ENCODE measurements at places on chromosomes 12 and 14.

GRCh38 chr12:127182018-127182417 lies 1085.0 kb upstream of the TMEM132C start:
- no peak for DNase-seq

- DNase-seq = no peak
Observed at GRCh38 chr14:91270619-91271018, 26.1 kb upstream of the GPR68 start.

GRCh38 chr14:33972583-33973081 lies 21.8 kb upstream of the EGLN3 start:
- DNase-seq = no peak

DNA sequence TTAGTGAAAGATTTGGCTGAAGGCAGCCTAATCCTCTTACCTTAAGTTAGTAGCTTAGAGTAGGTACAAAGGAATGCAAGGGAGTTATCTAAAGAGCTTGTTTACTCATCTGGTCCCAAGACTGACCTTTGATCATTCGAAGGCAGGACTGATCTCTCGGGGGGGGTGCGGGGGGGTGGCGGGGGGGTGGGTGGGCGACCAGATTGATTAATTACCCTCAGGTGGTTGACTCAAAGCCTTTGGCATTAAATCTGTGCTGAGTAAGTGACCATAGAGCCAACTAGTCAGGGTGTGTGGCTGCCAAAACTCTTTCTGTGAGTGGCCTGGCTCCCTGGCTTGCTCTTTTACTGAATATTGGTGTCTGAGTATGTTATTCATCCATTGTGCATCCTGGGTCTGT lies 731.9 kb upstream of the FBXO33 start:
- no peak for DNase-seq

GRCh38 chr12:103441437-103442181 lies 54.2 kb downstream of the C12orf42 start:
- no peak for DNase-seq

DNA sequence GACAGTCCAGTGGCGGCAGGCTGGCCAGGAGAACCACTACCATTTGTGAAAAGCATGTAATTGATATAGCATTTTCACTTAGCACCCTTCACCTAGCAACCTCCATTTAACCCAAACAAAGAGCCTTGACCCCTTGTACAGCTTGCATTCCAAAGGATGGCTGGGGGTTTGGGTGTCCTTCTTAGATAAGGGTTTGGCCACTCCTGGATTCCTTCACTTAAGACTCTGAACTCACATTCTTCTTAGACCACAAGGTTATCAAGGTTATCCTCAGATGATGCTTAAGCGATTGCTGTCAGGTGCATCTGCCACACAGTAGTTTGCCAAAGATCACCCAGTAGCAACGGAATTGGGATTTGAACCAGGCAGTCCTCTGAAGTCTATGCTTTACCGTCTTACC lies 102.8 kb downstream of the ZNF664 start:
- no peak for DNase-seq

- DNase-seq = no peak
Observed at GRCh38 chr12:31620311-31620710, 29.4 kb upstream of the DENND5B start.

DNA sequence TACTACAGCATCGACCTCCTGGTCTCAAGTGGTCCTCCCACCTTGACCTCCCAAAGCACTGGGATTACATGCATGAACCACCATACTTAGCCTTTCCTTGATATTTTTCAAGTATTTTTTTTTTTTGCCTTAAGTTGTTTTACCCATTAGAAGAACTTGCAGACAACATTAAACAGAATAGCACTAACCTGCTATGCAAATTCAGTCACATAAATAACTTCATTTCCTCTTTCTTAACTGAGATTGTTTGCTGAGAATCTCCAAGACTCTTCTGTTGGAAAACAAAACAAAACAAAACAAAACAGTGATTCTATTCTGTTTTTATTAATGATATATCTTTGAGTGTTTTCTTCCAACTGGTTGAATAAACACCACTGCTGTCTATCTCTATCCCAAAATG lies 115.9 kb upstream of the IFNG-AS1 start:
- DNase-seq = no peak

DNA sequence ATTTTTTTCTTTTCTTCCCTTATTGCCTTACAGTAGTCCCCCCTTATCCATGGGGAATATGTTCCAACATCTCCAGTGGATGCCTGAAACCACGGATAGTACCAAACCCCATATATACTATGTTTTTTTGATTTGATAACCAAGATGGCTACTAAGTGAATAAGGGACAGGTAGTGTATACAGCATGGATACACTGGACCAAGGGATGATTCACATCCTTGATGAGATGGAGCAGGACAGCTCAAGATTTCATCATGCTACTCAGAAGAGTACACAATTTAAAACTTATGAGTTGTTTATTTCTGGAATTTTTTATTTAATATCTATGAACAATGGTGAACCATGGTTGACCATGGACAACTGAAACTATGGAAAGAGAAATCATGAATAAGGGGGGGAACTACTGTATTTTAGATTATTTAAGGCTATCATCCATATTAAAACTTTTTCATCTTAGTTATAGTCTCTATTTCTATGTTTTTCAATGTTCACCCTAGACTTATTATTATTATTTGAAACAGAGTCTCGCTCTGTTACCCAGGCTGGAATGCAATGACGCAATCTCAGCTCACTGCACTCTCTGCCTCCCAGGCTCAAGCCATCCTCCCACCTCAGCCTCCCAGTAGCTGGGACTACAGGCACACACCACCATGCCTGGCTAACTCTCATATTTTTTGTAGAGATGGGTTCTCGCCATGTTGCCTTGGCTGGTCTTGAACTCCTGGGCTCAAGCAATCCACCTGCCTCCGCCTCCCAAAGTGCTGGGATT lies 188.0 kb upstream of the PELI2 start:
- DNase-seq = no peak

GRCh38 chr12:16691624-16692023 lies 85.7 kb upstream of the LMO3 start:
- no peak for DNase-seq

GRCh38 chr12:65902500-65902899 lies 78.2 kb downstream of the HMGA2 start:
- DNase-seq = peak; percentile 65

DNA sequence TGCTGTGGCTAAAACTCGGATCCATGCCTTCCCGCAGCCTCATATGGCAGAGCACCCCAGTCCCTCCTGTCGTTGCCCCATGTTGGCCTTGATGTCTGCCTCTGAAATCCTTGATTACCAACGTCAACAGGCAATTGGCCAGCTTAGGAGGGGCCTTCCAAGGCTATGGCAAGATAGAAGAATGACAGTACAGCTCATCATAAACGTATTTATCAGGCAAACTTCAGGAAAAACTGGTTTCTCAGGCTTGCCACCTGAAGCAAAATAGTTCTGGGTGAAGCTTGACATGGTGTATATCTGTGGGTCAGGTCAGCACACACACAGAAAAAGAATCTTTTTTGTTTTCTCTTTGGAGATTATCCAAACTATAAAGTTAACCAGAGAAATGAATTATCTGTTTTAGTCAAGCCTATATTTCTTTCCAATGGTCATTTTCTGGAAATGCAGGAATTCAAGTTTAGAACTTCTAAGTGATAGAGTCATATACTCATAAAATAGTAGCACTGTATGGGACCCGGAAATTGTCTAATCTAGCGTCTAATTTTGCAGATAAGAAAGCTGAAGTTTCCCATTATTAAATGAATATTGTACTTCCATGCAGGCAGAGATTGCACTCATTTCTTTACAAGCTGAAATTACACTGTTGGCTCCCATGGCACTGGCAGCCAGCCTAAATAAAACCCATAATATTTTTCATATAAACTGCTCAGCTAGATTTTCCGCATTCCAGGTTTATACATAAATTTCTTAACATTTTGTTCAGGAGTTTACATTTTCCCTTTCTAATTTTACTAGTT lies 24.4 kb upstream of the DUSP16 start:
- peak; percentile 19 for DNase-seq

- no peak for DNase-seq
Observed at GRCh38 chr12:67357376-67358125, 88.4 kb downstream of the CAND1 start.

DNA sequence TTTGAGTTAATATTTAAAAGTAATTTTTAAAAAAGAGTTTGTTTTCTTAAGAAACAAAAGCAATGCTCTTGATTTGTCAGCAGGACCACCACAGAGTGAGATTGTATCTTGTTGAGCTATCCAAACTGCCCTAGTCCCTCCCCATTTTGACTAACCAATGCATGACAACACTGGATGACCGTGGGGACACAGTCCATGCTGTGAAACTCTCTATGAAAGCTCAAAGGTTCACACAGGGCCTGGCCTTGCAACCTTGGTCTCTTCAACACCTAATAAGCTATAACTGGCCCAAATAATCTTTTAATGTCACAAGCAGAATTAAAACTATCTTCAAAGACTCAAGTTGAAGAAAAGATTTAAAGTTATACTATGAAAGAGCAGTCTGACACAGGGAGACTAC lies 13.5 kb downstream of the ETFRF1 start:
- DNase-seq = no peak

GRCh38 chr12:50185970-50186663 lies 18.9 kb upstream of the CERS5 start:
- DNase-seq = no peak

DNA sequence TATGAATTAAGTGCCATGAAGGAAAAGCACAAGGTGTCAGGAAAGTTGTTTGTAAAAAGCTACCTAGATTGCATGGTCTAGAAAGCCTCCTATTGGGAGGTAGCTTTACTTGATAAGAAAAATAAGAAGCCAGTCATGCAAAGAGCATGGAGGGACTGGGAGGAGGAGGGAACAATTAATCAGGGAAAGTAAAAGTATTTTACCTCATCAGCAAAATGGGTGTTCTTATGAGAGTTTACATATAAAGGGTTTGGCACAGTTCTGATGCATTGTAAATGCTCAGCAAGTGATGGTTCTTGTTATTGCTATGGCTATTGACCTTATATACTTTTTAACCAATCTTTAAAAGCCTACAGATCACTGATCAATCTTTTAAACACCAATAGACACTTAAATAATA lies 17.0 kb upstream of the TSPAN8 start:
- DNase-seq = no peak

GRCh38 chr12:22229652-22230279 lies 104.7 kb downstream of the ST8SIA1 start:
- DNase-seq = peak; percentile 69

DNA sequence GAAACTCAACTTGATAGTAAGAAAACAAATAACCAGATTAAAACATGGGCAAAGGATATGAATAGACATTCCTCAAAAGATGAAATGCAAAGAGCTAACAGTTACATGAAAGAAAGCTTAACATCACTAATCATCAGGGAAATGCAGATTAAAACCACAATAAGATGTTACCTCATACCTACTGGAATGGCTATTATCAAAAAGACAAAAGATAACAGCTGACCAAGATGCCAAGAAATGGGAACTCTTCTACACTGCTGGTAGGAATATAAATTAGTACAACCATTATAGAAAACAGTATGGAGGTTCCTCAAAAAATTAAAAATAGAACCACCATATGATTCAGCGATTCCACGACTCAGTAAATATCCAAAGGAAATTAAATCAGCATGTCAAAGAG lies 18.8 kb downstream of the KCNH5 start:
- no peak for DNase-seq

- DNase-seq = no peak
Observed at GRCh38 chr14:51071857-51072256, 23.0 kb downstream of the TRIM9 start.

DNA sequence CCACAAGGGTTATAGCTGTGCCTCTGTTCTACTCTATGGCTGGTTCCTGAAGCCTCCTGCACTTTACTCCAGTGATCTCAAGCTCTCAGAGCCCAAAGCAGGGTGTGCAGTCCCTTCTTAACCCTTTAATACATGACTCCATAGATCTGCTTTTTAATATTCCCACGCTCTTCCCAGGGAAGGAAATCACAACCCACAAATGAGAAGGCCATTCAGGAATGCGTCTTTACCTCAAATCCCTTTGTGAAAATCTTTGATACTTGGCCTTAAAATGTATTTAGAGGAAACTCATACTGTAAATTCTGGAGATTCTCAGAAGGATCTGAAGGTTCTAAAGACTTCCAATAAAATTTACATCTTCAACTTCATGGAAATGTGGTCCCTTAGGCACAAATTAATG lies 17.0 kb downstream of the NID2 start:
- no peak for DNase-seq

- DNase-seq = no peak
Observed at GRCh38 chr14:95668235-95668772, 17.9 kb upstream of the TCL1B start.

GRCh38 chr12:64828713-64829112 lies 4.3 kb downstream of the TBC1D30 start:
- no peak for DNase-seq

DNA sequence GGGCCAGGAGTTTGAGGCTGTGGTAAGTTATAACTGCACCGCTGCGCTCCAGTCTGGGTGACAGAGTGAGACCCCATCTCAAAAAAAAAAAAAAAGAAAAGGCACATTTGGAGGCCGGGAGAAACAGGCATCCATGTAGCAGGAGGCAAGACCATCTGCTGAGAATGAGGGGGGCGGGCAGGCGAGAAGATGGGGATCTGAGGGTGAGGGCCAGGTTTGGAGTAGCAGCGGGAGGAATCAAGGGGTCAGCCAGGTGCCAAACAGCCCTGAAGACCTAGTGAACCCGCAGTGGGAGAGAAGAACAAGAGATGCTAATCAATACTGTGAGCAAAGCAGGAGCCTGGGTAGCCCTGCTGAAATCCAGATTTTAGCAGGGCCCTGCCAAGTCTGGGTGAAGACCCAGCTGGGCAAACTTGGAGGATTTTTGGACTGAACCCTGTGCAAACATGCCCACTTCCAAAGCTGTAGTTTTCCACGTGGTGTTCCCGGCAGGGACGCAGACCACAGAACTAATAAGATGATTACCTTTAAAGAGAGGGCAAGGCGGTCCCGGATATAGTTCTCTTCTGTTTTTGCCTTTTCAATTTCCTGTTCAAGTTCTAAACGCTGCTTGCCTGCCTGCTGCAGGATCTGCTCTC lies 61.0 kb downstream of the NIN start:
- DNase-seq = no peak

DNA sequence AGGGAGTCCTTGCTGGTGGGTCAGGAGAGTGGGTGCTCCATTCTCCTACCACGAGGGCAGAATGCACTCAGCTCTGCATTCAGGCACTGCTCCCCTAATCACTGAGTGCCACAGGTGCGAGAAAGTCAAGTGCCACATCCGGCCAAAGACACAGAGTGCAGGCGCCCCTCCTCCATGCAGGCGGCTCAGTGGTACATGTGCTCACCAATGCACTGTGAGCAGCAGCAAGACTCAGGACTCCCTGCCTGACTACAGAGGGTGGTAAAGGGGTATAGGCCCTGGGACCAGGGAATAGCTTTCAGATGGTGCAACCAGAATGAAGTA lies 32.9 kb downstream of the ZFYVE21 start:
- DNase-seq = no peak

GRCh38 chr12:16949371-16949770 lies 343.4 kb upstream of the LMO3 start:
- no peak for DNase-seq

- no peak for DNase-seq
Observed at GRCh38 chr12:70157099-70157498, 86.1 kb upstream of the CNOT2 start.

GRCh38 chr12:87140262-87140661 lies 884.1 kb upstream of the MGAT4C start:
- peak; percentile 92 for DNase-seq
